ENCODE measurements at places on chromosomes 3 and 15.

- DNase-seq: no peak
Observed at GRCh38 chr3:52688266-52688665, 2.4 kb downstream of the GNL3 start.

DNA sequence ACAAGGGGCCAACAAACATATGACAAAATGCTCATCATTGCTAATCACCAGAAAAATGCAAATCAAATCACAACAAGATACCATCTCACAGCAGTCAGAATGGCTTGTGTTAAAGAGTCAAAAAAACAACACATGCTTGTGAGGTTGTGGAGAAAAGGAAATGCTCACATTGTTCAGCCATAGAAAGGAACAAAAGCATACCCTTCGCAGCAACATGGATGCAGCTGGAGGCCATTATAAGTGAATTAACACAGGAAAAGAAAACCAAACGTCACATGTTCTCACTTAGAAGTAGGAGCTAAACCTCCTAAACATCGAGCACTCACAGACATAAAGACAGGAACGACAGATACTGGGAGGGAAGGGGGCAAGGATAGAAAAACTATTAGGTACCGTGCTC, 678.4 kb upstream of the GRM7 start:
- no peak for DNase-seq

DNA sequence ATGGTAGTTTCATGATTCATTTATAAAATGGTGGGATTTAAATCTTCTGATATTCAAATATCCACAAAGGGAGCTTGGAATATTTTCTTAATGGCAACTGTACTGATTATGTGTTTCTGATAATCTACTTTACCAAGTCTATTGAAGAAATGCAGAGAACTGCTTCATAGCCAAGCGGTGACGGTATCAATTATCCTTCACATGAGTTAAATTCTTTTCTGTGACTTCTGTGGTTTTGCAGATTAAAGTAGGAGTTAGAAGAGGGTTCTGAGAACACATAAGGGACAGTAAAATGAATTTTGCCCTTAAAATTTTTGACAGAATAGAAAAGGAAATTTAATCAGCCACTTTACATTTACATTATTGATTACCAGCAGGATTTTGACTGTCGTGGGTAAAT, 563.2 kb downstream of the GBE1 start:
- DNase-seq: no peak

- DNase-seq: no peak
Observed at GRCh38 chr15:63077952-63078351, 35.4 kb downstream of the TPM1 start.

DNA sequence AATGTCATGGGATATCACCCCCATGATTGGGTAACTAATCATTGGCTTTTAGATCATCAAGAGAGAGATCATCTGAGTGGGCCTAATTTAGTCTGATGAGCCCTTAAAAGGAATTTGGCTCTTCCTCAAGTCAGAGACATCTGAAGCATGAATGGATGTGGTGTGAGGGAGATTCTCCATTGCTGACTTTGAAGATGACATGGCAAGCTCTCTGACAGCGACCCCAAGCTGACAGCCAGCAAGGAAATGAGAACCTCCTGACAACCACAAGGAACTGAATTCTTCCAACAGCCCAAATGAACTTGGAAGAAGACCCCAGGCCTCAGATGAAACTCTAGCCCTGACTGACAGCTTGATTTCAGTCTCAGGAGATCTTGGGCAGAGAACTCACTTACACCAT, 108.4 kb upstream of the SPATA12 start:
- no peak for DNase-seq

GRCh38 chr3:122100591-122101463, 45.7 kb downstream of the CD86 start:
- DNase-seq: no peak

GRCh38 chr3:150135287-150135721, 164.6 kb upstream of the PFN2 start:
- no peak for DNase-seq

DNA sequence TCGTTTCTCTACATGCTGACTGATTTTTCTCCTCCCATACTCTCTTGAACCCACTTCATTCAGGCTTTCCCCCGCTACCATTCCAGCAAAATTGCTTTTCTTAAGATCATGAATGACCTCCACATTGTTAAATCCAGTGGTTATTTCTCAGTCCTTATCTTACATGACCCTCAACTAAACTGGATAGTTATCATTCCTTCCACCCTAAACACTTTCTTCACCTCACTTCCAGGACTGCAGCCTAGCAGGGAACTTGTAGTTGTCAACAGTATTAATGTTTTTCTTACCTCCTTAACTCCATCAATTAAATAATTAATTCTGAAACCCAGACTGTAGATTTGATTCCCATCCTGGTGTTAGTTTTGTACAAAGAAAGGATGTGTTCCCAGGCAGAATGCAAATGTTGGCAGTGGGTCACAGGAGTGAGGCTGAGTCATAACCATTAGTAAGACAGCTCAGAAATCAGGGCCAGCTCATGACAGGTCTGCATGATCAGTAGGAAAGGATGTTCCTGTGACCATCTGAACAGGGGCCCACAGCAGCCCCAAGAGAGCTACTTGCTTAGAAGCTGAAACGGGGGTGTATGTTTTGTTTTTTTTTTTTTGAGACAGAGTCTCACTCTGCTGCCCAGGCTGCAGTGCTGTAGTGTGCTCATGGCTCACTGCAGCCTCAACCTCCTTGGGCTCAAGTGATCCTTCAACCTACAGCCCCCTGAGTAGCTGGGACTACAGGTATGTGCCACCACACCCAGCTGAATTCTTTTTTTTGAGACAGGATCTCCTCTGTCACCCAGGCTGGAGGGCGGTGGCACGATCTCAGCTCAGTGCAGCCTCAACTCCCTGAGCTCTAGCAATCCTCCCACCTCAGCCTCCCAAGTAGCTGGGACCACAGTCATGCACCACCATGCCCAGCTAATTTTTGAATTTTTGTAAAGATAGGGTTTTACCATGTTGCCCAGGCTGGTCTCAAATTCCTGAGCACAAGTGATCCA, 9.1 kb downstream of the BCL2L10 start:
- no peak for DNase-seq

DNA sequence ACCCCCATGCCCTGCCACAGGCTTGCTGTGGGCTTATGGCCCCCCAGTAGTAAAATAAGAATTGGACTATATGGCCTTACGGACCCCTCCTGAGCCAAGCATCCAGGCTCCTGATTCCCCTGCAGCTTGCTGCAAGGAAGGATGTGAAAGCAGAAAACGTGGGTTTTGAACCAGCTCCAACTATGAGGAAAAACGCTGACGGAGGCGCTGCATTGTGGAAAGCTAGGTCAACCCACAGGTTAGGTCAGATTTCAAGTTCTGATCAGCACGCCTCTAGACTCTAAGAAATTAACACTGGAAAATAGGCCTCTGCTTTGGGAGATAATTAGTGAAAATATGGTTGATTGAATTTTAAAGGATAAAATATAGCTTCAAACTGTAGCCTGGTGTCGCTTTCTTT, 195.4 kb upstream of the HES1 start:
- no peak for DNase-seq

- DNase-seq: no peak
Observed at GRCh38 chr3:37957539-37957936, 33.0 kb upstream of the VILL start.

- peak; percentile 12 for DNase-seq
Observed at GRCh38 chr15:29130951-29131839, 138.4 kb downstream of the NSMCE3 start.

GRCh38 chr3:52845157-52845556, 10.3 kb upstream of the MUSTN1 start:
- DNase-seq: no peak

DNA sequence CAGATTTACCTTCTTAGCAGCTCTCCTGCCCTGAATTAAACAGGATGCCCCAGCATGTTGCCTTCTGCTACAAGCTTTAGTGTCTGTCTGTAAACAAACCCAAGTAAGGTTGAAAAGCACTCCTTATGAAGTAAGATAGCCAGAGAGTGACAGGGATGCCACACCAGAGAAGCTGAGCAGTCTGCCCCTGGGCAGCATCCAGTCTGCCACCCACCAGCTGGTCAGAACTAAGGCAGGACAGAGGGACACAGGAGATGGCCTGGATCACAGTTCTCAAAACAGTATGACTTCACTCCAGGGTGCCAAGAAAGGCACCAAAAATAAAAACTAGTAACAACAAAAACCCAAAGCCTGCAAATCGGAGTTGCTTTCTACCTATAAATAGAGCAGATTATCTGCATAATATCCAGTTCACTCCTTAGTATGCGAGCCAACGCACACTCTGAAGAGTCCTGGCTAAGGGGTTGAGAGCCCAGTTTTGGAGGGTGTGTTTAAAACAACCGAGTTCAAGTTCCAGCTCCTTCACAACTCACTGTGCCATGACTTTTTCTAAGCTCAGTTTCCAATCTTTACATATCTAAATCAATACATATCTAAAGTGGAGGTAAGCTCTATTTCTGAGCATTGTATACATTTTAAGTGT, 198.9 kb downstream of the KCNMB2 start:
- no peak for DNase-seq

- DNase-seq: no peak
Observed at GRCh38 chr15:74191798-74192197, 10.8 kb downstream of the STRA6 start.

DNA sequence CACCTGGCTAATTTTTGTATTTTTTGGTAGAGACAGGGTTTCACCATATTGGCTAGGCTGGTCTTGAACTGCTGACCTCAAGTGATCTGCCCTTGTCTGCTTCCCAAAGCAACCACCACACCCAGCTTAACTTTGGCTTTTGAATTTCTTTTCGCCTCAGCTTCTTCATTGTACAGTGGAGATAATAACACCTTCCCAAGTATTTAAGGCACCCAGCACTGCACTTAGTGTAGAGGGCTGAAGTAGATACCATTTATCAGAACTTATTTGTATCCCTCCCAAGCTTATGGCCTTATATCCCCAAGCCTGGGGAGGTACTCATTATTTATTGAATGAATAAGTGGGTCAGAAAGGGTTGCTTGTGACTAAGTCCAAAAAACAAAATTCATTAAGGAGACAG, 2.3 kb downstream of the SQOR start:
- DNase-seq: no peak

DNA sequence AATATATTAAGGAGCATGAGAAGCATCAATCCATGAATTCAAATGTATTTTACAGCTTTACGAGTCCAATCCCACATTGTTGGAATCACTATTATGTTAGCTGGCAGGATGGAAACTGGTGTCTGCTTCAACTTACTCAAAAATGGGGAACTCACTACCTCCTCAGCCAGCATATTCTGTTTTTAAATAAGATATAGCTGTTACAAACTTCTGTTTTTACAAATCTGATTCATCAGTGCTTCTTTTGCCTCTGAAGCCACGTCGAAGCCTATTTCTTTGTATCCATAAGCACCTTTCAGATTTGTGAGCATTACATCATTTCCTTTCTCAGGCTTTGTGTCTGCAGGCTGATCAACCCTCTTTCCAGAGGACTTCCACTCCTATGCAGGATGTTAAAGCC, 105.9 kb downstream of the TPRG1 start:
- no peak for DNase-seq

DNA sequence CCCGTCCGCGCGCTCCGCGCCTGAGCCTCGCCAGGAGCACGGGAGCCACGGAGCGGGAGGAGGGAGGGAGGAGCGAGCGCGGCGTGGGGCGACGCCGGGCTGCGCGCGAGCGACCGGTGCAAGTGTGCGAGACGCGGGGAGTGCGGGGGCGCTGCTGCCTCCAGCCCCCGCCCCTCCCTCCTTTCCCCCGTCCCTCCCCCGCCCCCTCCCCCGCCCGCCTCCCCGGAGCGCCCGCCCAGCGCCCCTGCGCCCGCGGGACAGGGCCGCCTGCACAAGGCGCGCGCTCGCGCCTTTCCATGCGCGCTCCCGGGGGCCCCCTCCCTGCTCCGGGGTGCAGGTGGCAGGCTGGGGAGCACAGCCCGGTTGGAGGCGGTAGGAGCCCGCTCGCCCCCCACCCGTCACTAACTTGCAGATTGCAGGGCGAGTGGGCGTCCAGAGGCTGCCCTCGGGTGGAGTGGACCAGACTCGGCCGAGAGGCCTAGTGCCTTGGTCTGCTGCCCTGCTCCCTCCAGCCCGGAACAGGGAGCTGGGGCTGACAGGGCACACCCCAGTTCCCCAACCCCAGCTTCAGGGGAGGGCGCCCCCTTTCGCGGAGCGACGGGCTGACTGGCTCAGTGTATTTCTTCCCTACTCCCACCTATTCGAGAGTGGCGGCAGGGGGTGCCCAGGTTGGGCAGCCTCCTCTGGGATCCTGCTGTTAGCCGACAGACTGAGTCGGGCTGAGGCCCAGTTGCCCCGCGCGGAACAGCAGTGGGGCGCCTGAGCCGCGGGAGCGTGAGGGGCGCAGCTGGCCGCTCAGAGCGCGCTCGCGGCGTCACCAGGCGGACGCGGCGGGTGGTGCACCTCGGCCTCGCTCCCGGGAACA, at the start of gene WNT7A:
TSS of gene WNT7A (minus strand) at position 126 of the 865 bp plus-strand sequence. CDS start 255 bp downstream, outside the sequence.
- DNase-seq: peak; percentile 67

DNA sequence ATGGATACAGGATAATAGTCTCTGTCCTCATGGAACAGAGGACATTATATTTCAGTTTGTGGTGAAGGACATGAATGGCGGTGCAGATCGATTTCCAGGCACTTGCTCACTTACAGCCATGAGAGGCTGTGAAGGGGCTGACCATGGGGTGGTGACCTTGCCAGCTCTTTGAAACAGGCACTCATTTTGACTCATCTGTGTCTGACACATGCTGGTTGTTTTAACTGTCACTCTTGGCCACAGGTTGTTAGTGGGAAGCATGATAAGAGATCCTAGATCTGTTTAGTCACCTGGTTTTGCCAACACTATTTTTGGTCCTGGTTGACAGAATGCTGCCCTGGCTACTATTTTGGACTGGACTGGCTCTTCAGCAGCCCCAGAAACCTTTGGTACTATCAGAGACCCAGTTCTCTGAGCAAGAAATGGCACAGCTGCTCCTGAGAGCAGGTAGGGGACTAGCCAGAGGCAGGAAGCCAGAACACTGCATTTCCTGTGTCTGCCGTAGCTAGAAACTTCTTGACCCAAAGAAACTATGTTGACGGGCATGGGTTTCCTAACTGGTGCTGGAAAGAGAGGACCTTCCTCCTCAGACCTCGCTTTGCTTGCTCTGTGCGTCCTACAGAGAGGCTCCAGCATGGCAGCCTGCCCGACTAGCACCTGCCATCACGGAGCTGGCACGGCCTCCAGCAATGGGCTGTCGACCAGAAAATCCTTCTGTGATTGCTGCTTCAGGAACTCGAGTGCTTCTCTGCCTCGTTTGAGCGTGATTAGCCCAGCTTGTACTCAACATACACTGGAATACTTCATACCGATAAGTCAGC, 6.3 kb downstream of the PXYLP1 start:
- no peak for DNase-seq

- DNase-seq: no peak
Observed at GRCh38 chr15:35061825-35062737, 23.0 kb downstream of the NANOGP8 start.

- no peak for DNase-seq
Observed at GRCh38 chr15:71136793-71137518, 21.7 kb downstream of the THSD4 start.

- no peak for DNase-seq
Observed at GRCh38 chr3:166285001-166285400, 447.8 kb upstream of the BCHE start.

DNA sequence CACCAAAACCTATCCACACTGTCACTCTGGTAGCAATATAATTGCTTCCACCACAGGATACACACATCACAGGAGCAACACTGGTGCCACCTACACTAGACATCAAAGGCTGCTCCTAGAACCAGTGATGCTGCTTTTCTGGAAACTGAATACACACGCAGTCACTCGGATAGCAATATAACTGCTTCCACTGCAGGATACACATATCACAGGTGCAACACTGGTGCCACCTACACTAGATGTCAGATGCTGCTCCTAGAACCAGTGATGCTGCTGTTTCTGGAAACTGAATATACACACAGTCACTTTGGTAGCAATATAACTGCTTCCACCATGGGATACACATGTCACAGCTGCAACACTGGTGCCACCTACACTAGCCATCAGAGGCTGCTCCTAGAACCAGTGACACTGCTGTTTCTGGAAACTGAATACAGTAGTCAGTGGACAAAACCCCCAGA, 6.9 kb upstream of the TNFSF10 start:
- no peak for DNase-seq
